ENCODE measurements at places on chromosomes 7 and 10.
A peak's percentile ranks its signal among the peaks of the same experiment; 100 is the strongest.

DNA sequence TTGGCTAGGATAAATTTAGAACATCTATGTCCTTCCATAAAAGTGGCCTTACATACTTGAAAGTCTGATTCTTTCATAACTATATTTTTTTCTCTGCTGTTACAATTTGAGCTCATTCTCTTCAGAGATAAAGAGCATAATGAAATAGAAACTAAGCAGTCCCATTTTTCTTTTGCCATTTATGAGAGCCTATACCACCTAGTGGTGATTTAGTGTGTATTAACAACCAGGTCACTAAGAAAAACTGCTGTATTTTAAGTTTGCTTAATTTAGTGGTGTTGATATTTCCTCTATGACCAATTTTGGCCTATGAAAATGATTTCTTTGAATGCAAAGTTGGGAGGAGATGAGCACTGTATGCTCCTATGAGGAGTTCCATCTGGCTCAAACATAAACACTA is 88.7 kb upstream of the ZWINT start:
- DNase-seq = no peak

- no peak for DNase-seq
Measured at GRCh38 chr7:123641901-123642300, 13.8 kb upstream of the LMOD2 start.

DNA sequence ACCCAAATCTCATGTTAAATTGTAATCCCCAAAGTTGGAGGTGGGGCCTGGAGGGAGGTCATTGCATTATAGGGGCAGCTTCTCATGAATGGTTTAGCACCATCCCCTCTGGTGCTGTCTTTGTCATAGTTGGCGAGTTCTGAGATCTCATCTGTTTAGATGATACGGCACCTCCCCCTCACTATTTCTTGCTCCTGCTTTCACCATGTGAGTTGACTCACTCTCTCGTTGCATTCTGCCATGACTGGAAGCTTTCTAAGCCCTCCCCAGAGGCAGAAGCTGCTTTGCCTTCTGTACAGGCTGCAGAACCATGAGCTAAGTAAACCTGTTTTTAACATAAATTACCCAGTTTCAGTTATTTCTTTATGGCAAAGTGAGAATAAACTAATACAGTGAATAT is 18.9 kb upstream of the ZNF138 start:
- no peak for DNase-seq

GRCh38 chr10:110735620-110736027 is 91.5 kb downstream of the RBM20 start:
- no peak for DNase-seq

DNA sequence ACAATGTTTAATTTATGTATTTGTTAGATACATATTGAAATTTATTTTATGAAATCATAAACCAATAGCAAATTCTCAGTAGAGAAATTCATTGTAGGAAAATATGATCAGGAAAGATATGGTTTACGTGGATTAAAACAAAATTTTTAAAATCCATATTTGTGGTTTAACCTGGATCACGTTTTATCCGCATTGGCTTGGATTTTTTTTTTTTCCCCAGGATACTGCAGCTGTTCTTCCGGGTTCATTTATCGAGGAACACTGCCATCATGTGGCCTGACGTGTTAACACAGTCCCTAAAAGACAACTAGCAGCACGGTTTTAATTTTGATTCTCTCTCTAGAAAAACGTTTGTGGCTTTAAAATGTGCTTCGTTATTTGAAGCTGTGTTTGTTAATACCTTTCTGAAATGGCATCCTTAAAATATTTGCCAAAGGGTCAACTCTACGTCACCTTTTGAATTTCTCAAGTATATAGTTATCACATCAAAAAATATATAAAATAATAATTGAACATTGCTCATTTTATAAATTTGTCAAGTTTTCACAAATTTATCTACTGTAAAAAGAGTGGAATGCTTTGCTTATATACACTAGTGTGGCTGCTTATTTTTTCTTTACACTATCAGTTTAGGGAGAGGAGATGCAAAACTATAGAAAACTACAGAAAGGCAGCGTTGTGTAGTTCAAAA is 8.7 kb upstream of the ASB4 start:
- DNase-seq = no peak

- no peak for DNase-seq
Measured at GRCh38 chr10:117086546-117086945, 51.5 kb downstream of the VAX1 start.

GRCh38 chr7:78225534-78225933 is 427.0 kb downstream of the PHTF2 start:
- no peak for DNase-seq

- no peak for DNase-seq
Measured at GRCh38 chr10:104563051-104563450, 78.0 kb upstream of the SORCS3 start.

GRCh38 chr7:98168181-98168903 is 42.9 kb upstream of the BHLHA15 start:
- peak; percentile 70 for DNase-seq

- DNase-seq = no peak
Measured at GRCh38 chr7:115249080-115249479, 327.2 kb downstream of the MDFIC start.

DNA sequence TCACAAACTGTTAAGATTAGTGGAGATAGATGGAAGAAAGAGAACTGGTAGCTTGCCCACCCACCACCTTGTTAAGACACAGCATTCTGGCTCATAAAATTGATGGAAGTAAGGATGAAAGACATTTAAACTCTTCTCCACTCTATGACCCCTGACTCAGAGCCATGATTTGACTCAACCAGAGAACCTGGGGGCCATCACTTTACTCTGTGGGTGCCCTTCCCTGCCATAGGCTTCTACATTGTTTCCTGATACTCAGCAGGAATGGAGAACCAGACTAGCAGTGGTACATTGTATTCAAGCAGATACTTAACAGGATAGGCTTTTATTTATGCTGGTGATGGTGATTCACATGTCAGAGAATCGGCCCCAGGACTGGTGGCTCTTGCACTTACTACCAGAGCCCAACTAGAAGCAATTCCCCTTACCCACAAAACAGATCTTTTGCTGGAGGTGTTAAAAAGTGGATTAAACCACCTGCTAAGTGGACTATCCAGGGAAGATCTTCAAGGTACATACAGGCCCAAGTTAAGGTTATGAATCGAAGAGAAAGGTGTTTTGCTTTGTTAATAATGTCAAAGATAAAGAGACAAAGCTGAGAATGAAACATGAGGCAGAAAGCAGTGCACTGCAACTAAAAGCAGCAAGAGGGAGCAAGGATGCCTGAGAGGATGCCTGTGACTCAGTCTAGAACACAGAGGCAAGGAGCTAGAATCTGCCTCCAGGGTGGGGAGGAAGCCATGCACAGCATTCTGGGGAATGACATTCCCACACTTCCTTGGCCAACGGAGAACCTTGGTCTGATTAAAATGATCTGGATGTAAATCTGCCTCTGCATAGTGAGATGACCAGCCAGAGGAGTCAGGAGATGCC is 36.0 kb upstream of the GLI3 start:
- DNase-seq = no peak

GRCh38 chr10:102832987-102833386 is 4.2 kb downstream of the CYP17A1 start:
- no peak for DNase-seq

DNA sequence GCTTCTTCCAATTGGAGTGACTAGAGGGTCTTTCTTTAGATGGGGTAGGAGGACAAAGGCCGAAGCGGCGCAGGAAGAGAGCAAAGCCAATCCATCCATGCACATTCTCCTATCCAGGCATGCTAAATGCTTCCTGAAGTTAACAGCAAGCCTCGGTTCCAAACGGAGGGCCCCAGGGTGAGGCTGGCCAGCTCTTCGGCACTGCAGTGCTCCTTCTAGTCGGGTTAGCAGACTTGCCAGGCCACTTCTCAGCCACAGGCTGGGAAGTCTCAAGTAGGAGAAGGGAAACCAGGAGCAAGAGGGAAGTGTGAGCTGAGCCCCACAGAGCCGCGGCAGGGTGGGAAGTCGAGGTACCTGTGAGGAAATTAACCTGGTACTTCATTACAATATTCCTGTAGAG is 253.8 kb upstream of the INHBA start:
- no peak for DNase-seq

- no peak for DNase-seq
Measured at GRCh38 chr10:68327889-68328786, 3.7 kb upstream of the HNRNPH3 start.

Measured in GM12892 (cell line).